Kidney capillary endothelial cell (primary cell): ENCODE measurements at places on chromosomes 6 and 20.

GRCh38 chr20:37850724-37851355 lies 52.1 kb upstream of the VSTM2L start:
- no peak for DNase-seq

GRCh38 chr6:128806261-128806660 lies 76.7 kb upstream of the LAMA2 start:
- no peak for DNase-seq

DNA sequence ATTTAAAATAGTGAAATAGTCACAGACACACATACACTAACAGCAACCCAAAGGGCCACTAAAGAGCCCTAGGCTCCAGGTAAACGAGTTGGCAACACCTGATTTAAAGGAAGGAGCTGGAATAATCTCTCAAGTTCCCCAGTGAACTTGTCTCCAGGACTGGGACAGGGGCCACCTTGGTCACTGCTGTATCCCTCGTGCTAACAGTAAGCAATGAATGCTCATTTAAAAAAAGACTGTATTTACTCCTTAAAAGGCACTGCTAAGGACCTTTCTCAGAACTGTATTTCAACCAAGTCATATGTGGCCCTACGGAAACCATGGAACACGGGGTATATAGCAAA lies 1.3 kb downstream of the DIDO1 start:
- DNase-seq, result no peak

DNA sequence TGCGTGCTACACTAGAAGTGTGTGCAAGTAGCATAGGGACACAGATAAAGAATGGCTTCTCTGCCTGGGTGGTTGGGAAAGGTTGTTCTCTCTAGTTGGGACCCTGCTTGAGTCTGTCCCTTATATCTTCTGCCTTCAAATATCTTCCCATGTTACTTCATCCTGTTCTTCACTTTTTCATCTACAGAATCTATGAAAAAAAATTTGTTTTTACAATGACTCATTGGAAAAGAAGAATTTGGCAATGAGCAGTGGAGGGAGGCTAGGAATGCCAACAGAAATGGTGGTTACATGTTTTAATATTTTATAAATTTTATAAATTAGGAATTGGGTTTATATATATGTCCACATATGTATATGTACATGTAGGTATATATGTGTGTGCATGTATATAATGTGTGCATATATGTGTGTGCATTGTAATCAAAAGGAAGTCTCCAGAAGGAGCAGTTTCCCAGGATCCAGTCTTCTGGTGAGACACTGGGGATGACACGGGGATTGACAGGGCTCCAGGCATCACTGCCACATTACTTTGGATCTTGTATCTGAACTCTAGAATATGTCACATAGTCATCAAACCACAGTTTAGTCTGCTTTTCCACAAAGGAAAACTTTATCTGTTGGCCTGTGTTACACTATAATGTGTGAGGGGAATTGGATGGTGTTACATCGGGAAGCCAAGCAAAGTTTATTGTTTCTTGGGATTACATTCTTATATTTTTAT lies 75.3 kb upstream of the RIPOR2 start:
- no peak for DNase-seq

GRCh38 chr6:34057790-34058189 lies 88.1 kb downstream of the GRM4 start:
- no peak for DNase-seq

DNA sequence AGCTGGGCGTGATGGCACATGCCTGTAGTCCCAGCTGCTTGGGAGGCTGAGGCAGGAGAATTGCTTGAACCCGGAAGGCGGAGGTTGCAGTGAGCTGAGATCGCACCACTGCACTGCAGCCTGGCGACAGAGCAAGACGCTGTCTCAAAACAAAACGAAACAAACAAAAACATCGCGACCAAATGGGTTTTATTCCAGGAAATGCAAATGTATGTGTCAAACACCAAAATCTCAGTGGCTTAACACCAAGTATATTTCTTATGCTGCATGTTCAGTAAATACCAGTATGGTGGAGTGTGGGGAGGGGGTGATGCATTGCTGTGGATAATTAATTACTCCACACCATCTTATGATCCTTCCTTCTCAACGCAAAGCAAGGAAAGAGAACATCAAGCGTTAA lies 28.1 kb downstream of the ACTR5 start:
- DNase-seq, result no peak

GRCh38 chr6:147849401-147850330 lies 341.2 kb downstream of the SAMD5 start:
- no peak for DNase-seq

DNA sequence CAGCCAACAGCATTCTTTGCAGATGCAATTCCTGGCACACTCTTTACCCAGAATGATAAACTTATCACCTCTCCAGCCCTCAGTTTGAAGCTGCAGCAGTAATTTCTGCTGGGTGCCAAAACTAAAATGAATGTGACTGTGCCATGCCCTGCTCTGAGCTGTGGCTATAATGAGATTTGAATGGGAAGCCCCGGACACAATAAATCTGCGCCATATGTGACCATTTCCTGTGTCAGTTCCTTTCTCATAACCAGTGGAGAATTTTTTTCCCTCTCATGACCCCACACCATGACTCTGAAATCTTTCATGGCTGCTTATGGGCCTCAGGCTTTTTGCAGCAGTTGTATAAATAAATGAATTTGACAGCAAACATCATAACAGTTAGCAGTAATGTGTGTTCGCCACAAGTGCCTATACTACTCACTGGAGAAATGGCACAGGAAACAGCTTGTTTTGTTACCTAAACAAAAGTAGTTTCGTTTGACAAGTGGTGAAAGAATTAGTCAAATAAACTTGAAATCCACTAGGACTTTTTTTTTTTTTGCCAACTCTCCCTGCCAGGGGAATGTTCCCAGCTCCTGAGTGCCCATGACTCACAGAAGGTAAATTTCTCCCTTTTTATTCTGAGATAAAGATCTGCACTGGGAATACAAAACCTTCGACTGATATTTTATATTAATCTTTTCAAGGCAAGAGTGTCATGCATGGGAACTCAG lies 408.4 kb downstream of the PKHD1 start:
- no peak for DNase-seq

GRCh38 chr20:1622450-1622849 lies 2.6 kb upstream of the SIRPB1 start:
- DNase-seq, result no peak
